Left lung (tissue), 14 donors: ENCODE measurements at places on chromosomes 1 and 21. TPM values are rescaled to one million over a fixed set of nuclear protein-coding genes. Genes with fewer than 3 reads are reported as not detected.

GRCh38 chr1:41416552-41417334, 55.5 kb downstream of the FOXO6 start:
- DNase-seq: peak; percentile 87

DNA sequence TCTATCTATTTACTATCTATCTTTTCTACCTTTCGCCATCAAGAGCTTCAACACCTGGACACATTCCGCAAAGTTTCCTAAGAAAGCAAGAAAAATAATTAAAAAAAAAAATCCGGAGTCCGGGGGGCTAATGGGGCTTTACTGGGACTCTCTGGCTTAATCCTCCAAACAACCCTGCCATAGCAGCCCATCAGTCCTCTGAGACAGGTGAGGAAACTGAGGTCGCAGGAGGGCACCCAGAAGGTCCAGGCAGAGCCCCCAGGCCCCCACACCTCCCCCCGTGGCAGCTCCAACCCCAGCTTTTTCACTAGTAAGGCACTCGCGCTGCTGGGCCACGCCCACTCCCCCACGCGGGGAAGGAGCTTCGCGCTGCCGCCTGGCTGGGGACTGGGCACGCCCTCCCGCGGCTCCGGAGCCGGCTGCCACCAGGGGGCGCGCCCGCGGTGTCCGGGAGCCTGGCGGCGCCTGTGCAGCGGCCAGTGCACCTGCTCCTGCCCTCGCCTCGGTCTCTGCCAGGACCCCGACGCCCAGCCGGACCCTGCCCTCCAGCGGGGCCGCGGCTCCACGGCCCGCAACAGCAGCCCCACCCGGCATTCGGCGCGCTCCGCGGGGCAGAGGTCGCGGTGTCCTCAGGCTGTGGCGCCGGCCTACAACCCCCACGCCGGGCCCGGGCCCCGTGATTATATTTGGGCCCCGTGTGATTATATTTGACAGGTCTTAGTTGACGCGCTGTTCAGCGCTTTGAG, 54.1 kb upstream of the SAMD11 start:
- DNase-seq: peak; percentile 27

DNA sequence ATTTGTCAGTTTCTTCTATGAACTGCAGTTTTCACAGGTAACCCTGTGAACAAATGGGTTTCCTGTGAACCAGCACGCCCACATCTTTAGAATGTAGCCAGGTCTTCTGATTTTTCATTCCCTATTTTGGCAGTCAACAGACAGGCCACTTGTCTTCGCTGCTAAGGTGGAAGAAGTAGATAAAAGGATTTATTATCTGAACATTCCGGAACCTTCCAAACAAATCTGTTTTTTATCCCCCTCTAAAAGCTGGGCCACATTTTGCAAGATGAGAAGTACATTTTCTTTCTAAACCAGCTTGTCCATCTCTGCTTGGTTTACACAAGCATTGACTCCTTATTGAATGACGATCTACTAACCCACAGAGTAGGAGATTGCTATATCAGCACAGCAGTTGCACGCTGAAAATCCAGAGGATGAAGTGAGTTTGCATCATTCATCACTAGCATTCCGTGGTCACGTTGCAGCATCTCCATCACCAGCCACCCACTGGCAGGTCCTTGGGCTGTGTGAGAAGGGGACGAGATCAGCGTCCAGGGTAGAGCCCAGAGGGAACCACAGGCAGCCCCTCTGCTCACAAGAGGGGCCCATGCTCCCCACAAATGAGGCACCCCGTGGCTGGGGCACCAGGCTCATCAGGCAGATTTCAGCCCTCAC, 83.5 kb downstream of the TOMM20 start:
- DNase-seq: no peak

DNA sequence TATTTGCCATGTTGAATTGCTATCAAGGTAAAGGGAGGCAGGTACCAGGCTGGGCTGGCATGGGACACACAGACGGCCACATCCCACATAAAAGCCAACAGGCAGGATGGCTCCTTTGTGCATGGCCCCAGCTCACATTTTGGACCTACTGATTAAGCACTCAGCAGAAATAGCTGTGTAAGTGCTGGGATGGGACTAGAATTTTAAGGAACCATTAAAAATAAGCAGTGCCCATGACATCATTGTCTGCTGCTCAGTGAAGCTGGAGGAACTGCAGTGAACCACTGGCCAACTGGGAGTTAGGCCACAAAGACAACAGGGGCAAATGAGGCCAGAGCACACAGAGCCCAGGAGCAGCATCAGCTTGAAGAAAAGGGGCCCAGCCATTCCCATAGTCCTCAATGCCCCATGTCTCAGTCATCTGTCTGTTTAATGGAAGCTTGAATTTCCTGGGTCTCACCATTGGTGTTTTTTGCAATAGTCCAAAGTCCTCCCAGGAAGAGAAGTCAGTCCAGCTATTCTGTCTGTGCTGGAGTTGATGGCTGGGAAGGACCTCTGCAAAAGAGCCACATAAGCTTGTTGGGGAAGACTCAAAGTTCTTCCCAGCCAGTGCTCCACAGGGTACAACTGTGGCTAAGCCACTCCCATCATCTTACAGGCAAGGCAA, 45.3 kb upstream of the TNR start:
- no peak for DNase-seq

GRCh38 chr1:90835661-90836344, 118.7 kb upstream of the BARHL2 start:
- no peak for DNase-seq

GRCh38 chr1:1087351-1088028, 13.4 kb upstream of the RNF223 start:
- no peak for DNase-seq

DNA sequence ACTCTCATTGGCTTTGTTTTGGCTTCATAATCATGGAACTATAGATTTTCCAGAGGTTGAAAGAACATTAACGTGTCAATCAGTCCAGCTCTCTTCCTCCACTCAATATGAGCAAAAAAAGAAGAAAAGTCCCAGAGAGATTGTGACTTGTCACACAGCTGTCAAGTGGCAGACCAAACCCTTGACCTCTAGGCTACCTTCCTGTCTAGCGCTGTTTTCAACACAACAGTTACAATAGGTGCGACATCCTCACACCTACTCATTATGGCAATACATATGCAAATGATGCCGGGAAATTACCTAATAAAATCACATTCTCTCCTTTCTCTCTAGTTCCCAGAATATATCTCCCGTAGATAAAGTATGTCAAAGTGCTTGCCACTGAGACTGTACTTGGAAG, 1.1 kb downstream of the WARS2 start:
- DNase-seq: no peak

- DNase-seq: no peak
Observed at GRCh38 chr1:183685112-183685713, 32.1 kb upstream of the APOBEC4 start.

DNA sequence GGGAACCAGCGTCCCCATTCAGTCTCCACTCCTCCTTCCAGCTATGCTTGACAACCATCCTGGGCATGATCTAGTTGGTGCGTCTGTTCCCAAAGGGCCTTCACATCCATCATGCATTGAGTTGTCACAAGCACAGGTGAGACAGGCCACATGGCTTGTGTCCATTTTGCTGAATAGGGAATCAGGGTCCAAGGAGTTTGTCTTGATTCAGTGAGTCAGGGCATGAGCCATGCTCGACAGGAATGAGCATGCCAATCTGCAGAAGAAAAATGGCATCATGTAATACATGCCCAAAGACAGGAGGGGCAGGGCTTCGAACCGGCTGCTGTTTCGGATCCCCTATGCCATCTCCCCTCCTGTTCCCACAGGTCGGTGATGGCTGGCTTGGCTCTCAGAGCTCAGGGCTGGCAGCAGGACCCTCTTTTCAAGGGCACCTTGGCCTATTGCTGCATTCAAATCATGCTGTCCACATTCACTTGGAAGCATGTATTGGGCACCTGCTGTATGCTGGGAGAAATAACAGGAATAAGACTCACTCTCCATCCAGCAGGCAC, 44.5 kb downstream of the PKP1 start:
- no peak for DNase-seq

DNA sequence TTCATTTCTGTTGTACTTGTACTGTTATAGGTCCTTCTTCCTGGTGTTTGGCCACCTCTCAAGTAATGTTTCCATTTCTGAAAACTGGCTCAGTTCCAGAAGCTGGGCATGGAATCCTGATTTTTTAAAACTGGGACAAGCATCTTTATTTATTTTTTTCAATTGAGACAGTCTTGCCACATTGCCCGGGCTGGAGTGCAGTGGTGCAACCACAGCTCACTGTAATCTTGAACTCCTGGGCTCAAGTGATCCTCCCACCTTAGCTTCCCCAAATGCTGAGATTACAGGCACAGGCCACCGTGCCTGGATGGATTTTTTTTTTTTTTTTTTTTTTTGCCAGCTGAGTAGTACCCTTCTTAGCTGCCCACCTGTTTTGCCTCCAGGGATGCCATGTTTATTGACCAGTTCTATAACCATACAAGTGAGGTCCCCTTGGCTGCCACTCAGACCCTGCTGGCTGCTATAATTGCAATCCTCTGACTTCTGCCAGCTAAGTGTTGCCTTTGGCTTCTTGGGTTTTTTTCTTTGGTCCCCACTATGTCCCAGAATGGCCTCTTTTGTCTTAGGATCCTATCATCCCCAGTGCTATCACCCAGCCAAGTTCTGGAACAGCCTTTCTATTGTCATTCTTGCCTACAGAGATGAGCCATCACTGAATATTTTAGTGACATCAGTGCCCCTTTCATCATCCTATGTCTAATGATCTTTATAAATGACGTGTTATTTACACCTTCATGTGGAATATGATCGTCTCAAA, 3.9 kb upstream of the DIP2A start:
- no peak for DNase-seq

DNA sequence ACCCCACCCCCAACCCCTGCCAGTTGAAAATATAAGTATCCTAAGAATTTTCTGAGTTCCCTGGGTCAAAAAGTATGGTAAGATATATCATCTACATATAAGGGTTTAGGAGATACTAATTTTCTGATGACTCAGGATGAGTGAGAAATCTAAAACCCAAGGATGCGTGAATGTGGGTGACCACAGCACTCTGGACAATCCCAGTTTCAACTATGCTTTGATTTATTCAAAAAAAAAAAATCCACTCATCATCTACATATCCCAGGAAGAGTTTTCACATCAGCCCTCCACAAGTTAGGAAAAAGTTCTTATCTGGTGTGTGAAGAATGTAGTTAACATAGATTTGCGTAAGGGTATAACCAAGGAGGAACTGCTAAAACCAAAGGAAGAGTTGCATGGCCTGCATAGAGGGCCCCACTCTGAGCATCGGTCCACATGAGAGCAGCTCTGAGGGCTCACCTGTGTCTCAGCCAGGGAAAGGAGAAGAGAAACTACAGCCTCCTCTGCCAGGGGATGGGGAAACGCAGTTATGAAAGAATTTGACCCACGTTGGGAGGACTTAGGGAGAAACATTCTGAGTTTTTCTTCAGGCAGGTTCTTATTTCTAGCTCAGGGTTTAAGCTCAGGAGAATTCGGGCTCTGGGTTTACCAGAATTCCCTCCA, 18.8 kb downstream of the LAMB3 start:
- no peak for DNase-seq

DNA sequence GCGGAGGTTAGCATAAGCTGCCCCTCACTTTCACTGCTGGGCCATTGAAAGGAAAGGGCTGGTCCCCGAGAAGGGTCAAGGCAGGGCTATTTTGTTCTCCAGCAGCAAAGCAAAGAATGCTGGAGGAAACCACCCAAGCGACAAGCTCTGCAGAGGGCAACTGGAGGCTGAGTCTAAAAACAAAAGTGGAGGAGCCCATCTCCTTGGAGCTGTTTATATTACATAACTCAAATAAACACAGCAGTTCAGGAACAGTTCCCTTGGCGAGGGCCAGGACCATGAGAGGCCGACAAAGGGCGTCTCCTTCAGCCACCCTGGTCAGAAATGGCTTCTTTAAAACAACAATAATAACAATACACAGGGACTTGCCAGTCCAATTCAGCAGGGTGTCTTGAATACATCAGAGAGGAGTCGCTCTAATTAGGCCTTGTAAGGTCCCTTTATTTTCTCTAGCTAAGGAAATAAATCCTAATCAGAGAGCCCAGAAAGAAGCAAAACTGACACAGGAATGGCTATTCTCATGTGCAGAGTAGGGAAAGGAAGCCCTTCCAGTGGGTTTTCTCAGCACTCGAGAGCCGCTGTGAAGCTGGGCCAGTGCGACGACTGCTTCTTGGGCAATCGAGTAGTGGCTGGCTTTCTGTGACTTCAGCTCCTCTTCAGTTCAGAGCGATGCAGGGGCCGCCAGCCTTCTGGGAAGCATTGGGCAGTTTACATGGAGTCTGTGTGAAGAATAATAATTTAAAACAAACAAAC, 57.0 kb upstream of the TARBP1 start:
- DNase-seq: peak; percentile 63

GRCh38 chr1:65166572-65167305, 18.7 kb downstream of the AK4 start:
- no peak for DNase-seq

DNA sequence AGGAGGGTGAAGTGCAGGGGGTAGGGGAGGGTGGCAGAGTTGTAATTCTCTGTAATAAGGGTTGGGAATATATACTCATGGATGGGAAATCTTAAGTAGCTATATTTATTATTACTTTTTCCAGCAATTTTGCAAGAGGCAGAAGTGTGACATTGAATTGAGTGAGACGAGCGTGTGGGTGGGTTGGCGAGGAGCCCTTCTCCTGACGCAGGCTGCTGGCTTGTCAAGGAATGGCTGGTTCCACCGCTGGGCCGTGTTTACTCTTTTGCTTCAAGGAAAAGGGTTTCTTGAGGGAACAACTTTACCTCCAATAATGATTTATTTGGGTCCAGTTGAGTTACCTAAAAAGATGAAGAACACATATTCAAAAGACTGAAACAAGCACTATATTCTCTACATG, 17.9 kb upstream of the DMRTA2 start:
- no peak for DNase-seq

Gene RASSF5
- total RNA-seq: 40.9 TPM

Gene RNU1-2
- total RNA-seq: 2,748 TPM

Gene OR2T2
- not detected for total RNA-seq

Gene MEGF6
- total RNA-seq: 108 TPM

Gene TBX19
- total RNA-seq: 1.8 TPM

Gene CHI3L1
- 74.9 TPM for total RNA-seq

Gene CDK18
- total RNA-seq: 19.7 TPM

Gene CLIC6
- 21.2 TPM for total RNA-seq

Gene CD1C
- 0.76 TPM for total RNA-seq

Gene CFHR1
- total RNA-seq: not detected

Gene KPRP
- not detected for total RNA-seq
